Activated T-helper 2 cell treated with anti-CD3 and anti-CD28 coated beads, Interferon-gamma antibody, Interleukin-2, Interleukin-4, amounts not matched to agents 10 μg/mL and 5 μg/mL and 100 μg/mL, durations not matched to agents 14 hours and 24 hours and 36 hours (primary cell): ENCODE measurements at places on chromosomes 1 and 21. TPM values are rescaled to one million over a fixed set of nuclear protein-coding genes. Genes with fewer than 3 reads are reported as not detected.
A peak's percentile ranks its signal among the peaks of the same experiment; 100 is the strongest.

DNA sequence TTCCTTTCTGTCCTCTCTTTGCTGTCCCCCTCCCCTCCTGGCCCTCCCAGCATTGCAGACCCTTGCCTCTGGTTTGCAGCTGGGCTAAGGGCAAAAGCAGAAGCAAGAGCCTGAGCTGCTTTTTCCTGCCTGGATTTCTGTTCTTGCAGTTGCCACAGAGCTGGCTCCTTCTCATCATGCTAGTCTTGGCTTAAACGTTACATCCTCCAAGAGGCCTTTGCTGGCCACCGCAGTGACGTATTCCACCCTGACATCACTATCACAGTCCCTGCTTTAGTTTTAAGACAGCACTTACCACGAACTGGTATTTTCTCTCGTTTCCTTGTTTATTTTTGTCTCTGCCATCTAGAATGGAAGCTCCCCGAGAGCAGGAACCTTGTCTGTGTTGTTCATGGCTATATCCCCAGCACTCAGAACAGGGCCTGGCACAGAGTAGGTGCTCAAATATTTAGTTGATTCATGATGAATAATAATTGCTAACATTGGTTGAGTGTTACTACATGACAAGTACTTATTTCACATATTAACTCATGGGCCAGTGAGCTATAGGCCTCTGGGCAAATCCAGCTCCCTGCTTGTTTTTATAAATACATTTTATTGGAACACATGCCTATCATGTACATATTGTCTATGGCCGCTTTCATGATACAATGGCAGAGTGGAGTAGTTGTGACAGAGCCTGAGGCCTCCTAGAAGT lies 13.2 kb upstream of the CSF1 start:
- no peak for DNase-seq

DNA sequence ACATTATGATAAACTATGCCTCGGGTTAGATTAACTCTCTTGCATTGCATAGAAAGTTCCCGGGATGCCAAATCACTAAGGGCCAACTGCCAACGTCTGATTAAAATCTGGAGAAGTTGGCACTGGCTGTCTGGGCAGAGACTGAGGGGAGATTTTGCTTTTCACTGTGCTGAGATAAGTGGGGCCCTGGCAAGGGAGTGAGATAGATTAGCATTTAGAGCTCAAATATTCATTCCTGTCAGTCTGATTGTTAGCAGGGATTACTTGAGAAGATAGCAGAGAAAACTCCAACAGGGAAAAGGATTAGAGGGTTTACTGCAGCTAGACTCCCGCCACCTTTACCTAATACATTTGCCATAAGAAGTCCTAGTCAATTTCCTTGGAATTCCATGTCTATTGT lies 714.1 kb upstream of the CHRM3 start:
- no peak for DNase-seq

DNA sequence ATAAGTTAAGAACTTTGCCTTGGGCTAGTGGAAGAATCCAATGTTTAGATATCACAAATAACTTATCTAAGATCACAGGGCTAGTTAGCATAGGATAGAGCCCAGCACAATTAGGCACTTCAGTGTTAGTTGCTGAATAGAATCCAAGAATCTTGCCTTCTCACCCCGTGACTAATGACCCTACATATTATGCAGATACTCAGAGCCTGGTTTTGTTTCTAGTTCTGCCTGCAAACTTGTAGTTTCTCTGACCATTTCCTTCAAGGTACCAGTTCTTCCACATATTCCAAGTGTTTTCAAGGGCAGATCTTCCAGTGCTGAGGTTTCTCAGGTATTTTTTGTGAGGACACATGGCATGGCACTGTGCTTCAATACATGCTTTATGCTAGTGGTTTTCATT lies 239.3 kb downstream of the KCNK2 start:
- DNase-seq = no peak

- DNase-seq = no peak
These were observed 9.2 kb downstream of the ACADM start for GRCh38 chr1:75733661-75734060.

The LHX4 gene
- total RNA-seq = not detected in 2 replicates

GRCh38 chr21:44010429-44010828 lies 1.7 kb upstream of the TRAPPC10 start:
- no peak for DNase-seq

DNA sequence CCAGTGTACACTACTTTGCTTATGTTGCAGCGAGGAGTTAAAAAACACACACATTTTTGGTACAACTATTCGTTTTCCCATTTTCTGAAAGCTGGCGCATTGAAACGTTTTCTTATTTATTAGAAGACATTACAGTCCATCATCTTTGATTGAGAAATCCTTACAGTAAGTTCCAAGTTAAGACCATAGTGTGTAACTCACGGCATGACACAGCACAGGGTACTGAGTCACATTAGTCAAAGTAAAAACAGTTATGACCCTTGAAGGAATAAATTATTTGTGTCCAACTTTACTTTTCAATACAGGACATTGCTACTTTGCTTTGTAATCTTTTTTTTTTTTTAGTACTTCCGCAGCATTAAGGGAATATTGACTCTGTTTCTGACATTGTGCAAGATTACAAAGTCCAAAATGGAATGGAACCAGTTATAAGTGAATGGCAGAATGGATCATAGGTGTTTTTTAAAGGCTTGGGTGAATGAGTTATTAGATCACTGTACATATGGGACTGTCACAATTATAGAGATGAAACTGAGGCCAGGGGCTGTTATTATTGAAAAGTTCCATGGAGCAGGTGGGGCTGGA lies 11.7 kb downstream of the PTGFRN start:
- DNase-seq = no peak

The PTPN7 gene
- total RNA-seq = 388 and 398 TPM in 2 replicates

DNA sequence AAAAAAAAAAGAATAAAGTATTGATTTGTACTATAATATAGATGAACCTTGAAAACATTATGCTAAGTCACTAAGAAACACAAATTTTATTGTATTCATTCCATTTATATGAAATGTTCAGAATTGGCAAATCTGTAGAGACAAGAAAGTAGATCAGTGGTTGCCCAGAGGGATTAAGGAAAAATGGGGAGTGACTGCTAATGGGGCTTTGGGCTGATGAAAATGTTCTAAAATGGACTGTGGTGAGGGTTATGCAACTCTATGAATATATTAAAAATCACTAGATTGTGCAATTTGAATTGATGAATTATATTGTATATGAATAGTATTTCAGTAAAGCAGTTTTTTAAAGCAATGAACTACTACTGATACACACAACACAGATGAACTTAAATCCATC lies 10.0 kb downstream of the GDAP2 start:
- no peak for DNase-seq

The SLFNL1 gene
- 0.14 and 0.18 TPM in 2 replicates for total RNA-seq

GRCh38 chr1:159880430-159880829 lies 18.0 kb upstream of the VSIG8 start:
- no peak for DNase-seq

The CLIC4 gene
- 17.9 and 18.2 TPM in 2 replicates for total RNA-seq

- no peak for DNase-seq
These were observed 134.6 kb downstream of the HUNK start for GRCh38 chr21:32007456-32007855.

The CFAP126 gene
- not detected in 2 replicates for total RNA-seq

The FAM3B gene
- total RNA-seq = not detected in 2 replicates

The KRTAP6-1 gene
- not detected in 2 replicates for total RNA-seq

The TRIM45 gene
- total RNA-seq = 1.5 and 1.8 TPM in 2 replicates

GRCh38 chr1:19435181-19435580 lies 50.2 kb downstream of the CAPZB start:
- no peak for DNase-seq

The TNFSF18 gene
- not detected in 2 replicates for total RNA-seq

The APCS gene
- total RNA-seq = not detected in 2 replicates

- no peak for DNase-seq
These were observed 24.7 kb downstream of the TNFRSF9 start for GRCh38 chr1:7915826-7916500.

DNA sequence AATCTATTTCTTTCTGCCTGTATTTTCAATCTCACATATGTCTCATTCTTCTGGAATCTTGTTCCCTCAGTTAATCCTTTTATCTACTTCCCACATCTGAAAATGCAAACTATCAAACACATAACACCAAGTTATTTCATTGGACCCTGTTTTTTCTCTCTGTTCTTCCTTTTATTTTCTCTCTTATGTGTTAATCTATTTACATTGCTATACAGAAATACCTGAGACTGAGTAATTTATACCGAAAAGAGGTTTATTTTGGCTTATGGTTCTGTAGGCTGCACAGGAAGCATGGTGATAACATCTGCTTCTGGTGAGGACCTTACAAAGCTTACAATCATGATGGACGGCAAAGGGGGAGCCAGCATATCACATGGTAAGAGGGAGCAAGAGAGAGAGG lies 247.6 kb downstream of the TGFB2 start:
- no peak for DNase-seq

The ASCL5 gene
- not detected in 2 replicates for total RNA-seq

GRCh38 chr1:182444497-182444896 lies 5.4 kb upstream of the RGSL1 start:
- DNase-seq = no peak

DNA sequence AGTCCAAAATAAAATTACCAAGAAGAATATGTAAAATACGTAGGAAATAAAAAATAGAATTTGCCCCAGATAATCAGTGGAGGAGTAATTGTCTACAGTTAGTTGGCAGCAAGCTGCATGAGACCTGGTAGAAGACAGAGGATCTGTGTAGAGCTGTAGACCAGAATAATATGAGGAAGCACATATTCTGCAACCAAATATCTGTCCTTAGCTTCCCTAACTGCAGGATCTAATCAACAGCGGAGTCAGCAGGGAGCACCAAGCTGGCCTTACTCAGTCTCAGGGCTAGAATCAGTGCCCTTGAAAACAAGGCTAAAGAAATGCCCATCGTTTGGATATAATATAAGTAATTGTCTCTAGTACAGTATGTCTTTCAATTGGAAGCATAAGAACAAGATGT lies 6.1 kb upstream of the GCSAML start:
- no peak for DNase-seq

The CD84 gene
- 14.1 and 14.9 TPM in 2 replicates for total RNA-seq

The RAB3B gene
- total RNA-seq = 0.07 and 0.09 TPM in 2 replicates

The PLCH2 gene
- total RNA-seq = 2.6 and 2.8 TPM in 2 replicates

GRCh38 chr21:41523175-41523574 lies 15.2 kb upstream of the TMPRSS2 start:
- DNase-seq = no peak

DNA sequence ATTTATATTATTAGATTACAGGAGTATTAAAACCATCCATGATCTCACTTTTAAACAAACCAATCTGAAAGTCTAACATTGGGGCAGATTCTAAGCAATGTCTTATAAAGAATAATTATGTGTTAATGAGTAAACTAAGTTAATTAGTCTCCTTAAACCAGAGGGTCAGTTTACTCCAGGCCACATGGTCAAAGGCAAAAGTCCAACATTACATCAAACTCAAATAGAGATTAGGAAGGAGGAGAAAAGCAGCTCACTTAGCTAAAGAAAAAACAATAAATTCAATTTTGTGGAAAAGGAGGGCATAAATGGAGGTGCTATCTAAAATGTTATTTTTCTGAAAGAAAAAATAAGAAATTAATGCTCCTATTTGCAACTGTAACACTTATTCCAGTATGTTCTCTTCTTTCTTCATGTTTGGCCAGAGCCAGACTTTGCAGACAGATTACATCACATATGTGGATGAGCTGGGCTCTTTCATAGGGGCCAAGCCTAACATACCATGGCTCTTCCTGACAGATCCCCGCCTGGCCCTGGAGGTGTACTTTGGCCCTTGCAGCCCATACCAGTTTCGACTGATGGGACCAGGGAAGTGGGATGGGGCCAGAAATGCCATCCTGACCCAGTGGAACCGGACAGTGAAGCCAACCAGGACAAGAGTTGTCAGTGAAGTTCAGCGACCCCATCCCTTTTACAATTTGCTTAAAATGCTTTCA lies 24.3 kb upstream of the FMO2 start:
- DNase-seq = no peak

- no peak for DNase-seq
These were observed 113.7 kb downstream of the FAF1 start for GRCh38 chr1:50846224-50846839.

- no peak for DNase-seq
These were observed 144.7 kb downstream of the TGFBR3 start for GRCh38 chr1:91741301-91741700.

The SH2D1B gene
- total RNA-seq = 0.84 and 1.0 TPM in 2 replicates

GRCh38 chr1:117284399-117285215 lies 73.9 kb upstream of the VTCN1 start:
- no peak for DNase-seq

The NGF gene
- not detected in 2 replicates for total RNA-seq

DNA sequence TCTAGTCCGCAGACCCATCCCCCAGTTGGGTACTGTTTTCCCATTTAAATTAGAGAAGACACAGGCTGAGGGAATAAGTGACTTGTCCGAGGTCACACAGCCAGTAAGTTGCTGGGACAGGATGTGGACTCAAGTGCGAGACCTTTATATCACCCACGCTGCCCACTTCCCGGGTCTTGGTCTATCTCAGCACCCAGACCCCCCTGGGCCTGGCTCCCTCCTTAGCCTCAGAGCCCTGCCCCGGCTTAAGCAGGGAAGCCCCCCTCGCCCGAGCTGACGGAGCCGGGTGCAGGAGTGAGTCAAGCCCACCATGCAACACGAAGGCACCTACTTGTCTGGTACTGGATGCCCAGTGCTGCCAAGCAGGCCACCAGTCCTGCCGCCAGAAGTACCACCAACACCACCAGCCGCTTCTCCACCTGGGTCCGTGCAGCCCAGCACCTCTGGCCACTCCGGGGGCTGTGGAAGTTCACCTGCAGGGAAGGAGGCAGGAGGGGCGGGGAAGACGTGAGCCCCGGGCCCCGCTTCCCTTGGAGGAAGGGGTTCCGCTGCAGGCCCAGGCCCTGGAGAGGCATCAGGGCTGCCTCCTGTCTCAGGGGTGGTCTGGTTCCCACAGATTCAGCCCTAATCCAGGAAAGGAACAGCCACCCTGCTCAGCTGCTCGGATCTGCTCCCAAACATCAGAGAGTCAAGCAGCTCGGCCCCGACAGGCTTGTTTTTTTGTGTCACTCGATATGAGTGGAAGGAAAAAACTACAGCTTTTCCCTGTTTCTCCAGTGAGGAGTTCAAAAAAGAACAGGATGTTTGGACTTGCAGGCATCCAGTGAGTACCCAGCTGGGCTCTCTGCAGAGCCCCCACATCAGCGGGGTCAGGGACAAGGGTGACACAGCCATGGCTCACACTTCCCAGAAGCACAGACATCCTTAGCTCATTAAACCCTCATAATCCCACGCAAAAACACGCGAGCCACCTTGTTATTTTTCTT lies 11.1 kb downstream of the ECE1 start:
- no peak for DNase-seq

The GFI1 gene
- total RNA-seq = 93.8 and 99.4 TPM in 2 replicates

The HES5 gene
- total RNA-seq = not detected in 2 replicates

DNA sequence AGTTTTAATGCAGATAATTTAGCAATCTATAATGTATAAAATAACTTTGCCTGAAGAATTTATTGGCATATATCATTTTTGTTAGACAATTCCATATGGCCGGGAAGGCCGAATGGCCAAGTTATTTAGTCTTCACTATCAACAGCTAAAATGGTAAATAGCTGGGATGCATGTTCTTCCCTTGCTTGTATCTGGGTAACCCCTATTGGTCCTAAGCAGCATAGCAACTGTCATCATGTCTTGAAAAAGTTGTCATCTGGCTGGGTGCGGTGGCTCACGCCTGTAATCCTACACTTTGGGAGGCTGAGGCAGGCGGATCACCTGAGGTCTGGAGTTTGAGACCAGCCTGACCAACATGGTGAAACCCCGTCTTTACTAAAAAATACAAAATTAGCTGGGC lies 340.0 kb upstream of the DPYD start:
- DNase-seq = no peak

The IRF6 gene
- 0.25 TPM in 1 of 2 replicates, not detected in the other for total RNA-seq

GRCh38 chr1:228510803-228511413 lies 23.7 kb downstream of the RNF187 start:
- DNase-seq = no peak

- DNase-seq = peak; percentile 54
These were observed 6.6 kb downstream of the GOLT1A start for GRCh38 chr1:204207136-204207616.
